GM12892 (cell line): ENCODE measurements at places on chromosomes 1 and 21.

DNA sequence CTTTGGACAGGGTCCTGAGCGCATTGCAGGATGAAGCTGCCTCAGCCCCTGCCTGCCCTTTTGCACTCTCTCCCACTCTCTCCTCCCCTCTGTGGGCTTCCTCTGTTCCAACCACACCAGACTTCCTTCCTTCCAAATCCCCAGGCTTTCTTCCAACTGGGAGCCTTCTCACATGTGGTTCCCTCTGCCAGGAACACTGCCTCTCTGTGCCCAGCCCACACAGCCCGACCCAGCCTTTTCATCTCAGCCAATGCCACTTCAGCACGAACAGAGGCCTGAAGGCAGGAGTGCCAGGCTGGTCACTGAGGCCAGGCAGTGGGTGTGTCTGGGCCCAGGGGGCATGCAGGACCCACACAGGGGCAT, 5.9 kb downstream of the SELENON start:
- DNase-seq: no peak

DNA sequence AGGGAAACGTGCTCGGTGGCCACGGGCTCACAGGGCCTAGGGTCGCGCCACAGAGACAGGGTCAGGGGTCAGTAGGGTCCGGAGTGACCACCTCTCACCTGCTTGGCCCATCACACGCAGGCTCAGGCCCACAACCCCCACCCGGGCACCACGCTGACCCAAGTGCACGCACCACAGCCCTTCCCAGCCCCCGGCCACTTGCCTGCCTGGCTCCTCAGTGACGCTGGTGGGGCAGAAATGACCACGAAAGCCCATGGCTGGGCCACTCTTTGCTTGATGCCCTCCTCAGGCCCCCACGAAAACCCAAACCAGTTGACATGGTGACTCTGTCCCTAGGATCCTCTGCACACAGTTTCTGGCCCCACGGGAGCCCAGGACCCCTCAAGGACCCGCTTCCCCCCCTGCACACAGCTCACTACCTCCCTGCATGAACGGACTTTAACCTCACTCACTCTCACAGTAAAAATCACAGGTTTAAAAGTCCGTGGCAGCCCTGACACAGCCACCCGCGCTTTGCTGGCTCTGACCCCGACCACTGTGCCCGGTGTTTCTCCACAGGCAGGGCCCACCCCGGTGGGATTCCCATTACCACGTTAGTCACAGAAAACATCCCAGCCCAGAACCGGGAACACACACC, 20.7 kb downstream of the NADK start:
- no peak for DNase-seq

- DNase-seq: no peak
These were observed 3.4 kb downstream of the CLEC20A start for GRCh38 chr1:178493301-178493741.

DNA sequence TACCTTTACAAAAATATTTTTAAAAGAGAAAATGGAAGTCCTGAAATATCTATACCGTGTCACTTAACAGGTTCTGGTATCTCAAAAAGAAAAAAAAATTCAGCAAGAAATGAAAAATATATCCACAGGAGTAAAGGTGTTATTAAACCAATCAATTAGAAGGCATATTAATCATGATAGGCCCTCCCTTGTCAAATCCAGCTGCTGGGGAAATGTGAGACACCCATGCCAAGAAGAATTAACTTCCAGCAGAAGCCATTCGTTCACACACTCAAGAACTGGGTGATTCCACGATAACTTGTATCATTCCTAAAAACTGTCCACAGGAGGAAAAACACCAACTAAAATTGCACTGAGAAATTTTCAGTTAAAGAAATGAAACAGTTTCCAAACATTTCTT, 57.6 kb downstream of the APP start:
- no peak for DNase-seq

DNA sequence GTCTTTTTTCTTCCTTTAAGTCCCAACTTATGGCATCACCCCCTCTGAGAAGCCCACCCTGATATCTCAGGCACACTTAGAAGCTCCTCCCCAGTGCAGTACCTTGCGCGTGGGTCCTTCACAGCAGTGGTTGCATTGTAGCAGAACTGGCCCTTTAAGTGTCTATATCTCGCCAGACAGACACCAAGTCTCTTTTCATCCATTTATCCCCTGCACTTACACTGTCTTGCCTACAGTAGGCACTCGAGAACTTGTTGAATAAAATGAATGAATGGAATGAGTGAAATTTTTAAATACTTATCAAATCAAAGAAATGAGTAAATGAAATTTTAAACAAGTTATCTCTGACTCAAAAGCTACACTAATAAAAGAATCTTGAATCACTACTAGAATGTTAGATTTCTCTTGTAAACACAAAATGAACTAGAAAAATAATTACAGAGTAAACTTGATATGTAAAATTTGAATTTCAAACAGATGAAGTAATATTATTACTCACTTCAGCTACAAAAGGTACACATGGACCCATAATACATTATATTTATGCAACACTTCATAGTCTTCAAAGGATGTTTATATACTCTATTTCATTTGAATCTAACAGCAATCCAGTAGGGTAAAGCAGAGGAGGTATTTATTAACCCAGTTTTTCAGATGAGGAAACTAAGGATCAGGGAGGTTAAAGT, 54.7 kb upstream of the MAN1A2 start:
- DNase-seq: peak; percentile 16

- DNase-seq: no peak
These were observed 53.5 kb downstream of the LDLRAD2 start for GRCh38 chr1:21865609-21865942.

- no peak for DNase-seq
These were observed 134.0 kb upstream of the IRF2BP2 start for GRCh38 chr1:234743791-234744611.

DNA sequence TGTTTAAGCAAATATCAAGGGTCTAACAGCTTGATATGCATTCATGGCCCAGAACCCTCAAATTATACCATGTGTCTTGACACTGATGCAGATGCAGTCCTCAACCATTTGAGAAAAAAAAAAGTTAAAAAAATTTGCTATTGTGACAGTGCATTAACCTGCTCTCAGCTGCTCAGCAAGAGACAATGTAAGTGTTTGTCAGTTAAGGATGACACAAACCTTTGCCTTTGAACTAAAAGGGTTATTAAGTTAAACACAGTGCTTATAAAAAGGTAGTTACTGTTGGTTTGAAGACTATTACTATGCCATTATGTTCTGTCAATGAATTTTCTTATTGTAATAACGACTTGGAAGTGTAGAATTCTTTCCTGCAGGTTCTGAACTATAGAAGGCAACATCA, 655.6 kb upstream of the NEGR1 start:
- no peak for DNase-seq

DNA sequence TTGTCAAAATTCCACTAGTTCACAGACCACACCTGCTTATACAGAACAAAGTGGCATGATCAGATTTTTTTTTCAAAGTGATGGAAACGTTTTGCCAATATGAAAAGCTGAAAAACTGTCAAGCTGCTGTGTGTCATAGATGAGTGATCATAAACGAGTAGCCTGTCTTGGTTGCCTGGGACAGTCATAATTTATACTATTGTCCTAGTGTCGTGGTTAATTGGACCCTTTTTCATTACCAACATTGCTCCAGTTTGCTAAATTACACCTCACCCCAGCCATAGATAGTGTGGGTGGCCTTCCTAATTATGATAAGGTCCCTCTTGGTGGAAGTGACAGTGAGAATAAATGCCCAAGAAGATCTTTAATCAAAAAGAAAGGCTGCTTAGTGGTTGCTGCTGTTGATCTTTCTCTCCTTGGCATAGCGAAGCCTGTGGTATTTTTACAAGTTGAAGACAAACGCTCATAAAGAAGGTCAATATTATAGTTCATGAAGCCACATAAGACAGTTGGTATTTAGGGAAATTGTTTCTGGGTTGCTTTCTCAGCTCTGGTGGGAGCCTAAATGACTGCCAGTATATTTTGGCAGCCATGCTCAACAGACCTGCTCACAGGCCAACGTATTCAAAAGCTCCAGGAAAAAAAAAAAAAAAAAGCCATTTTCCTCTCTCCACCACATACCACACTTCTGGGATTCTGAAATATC, 478.1 kb downstream of the PLA2G4A start:
- no peak for DNase-seq

DNA sequence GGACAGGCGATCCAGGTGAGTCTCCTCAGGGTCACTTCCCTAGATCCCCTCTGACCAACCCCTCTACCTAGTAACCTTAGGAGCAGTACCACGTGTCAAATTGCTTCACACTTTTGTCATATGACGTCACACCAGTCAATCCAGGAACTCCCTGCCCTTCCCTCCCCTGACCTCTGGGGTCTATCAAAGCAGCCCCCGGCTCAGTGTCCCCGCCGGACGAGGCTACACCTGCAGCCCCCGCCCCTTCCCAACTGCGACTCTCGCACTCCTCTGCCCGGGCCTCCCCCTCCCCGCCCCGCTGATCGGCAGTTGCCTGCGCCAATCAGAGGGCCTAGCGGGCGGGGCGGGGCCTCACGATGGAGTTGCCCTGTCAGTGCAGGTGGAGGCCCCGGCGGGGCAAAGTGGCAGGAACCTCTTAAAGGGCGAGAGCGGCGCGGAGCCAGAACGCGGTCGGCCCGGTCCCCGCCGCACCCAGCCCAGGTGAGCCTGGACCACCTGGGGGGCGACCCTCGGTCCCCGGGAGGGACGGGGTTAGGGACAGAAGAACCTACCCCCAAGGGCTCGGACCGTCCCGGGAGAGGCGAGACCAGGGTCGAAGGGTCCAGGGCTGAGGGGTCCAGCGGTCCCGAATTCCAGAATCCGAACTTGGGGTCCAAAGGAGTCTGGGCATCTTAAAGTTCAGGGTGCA, 27.5 kb upstream of the EPB41 start:
- DNase-seq: peak; percentile 99

- no peak for DNase-seq
These were observed 35.4 kb downstream of the PKP1 start for GRCh38 chr1:201318504-201319340.

GRCh38 chr1:159947942-159948341, 2.5 kb upstream of the IGSF9 start:
- DNase-seq: no peak

DNA sequence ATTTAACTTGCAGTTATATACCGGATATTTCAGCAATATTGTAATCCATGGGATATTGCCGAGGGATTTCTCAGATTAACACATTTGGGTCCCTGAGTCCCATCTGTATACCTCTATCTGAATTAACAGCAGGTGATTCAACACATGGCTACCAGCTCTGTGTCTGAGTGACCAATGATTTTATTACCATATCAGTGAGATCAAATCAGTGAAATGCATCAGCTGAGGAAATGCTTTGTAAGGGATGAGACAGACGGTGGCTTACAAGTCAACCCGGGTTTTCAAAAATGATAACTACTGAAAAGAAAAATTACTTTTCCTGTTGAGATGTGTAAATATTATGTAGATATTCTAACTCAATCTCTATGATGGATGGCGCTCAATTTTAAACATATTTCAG, 504.1 kb upstream of the PKN2 start:
- no peak for DNase-seq

DNA sequence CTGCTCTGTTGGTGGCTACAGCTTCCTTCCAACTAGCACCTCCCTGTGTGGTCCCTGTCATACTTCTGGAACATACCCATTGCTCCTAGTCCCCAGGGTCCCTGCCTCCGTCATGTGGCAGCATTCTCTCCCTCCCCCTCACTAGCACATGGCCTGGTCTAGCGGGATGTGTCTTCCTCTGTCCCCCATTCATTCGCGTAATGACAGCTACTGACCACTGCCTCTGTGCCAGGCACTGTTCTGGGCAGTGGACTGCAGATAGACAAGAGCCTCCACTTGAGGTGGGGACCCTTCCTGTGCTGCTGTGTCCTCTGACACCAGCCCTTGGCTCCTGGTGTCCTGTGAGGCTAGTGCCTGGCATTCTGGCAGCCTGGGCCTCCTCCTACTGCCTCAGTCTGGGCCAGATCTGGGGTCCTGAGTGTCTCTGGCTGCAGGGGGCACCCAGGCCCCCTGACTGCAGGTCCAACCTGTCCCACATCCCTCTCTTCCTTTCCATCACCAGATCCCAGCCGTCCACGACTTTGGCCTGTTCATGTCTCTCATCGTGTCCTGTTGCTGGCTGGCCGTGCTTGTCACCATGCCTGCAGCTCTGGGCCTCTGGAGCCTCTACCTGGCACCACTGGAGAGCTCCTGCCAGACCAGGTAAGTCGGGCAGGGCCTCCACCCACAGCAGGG, 38.1 kb downstream of the DISP3 start:
- DNase-seq: no peak

GRCh38 chr1:92515796-92516201, 29.1 kb upstream of the GFI1 start:
- DNase-seq: no peak

DNA sequence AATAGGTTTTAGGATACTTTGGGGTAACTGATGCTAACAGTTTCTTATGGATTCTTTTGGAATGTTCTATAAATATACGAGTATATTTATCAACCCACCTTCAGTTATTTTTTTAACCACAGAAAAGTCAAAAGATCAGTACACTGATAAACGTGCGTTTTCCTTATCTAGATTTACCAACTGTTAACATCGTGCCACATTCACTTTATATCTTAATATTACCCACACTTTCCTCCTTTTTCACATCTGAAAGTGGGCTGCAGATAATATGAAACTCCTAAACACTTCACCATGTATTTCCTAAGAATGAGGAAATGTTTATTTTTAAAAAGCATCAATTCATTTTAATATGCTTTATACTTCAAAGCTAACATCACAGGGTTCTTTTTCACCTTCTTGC, 7.7 kb downstream of the ATF6 start:
- no peak for DNase-seq

- no peak for DNase-seq
These were observed 724.6 kb upstream of the ADAMTS5 start for GRCh38 chr21:27691516-27691915.

GRCh38 chr1:208288495-208288894, 44.3 kb upstream of the PLXNA2 start:
- no peak for DNase-seq
